NCI-H774 (cell line): ENCODE measurements at places on chromosomes 3 and 15.

- DNase-seq, result no peak
These were observed 100.6 kb downstream of the SLMAP start for GRCh38 chr3:57856675-57857074.

DNA sequence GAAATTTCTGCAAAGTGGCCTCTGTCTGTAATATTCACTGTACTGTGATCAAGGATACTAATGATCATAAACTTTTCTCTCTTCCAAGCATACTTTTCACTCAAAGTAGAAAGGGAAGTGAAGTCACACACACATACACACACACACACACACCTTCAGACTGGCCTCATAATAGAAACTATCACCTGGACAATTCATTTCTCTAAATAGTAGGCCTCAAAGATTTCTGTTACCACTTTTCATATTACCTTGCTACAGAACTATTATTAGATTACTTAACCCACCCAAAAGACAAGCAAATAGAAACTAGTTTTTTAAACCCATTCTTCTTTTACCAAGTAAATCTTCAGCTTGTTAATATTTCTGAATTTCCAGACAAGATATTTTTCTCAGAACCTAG lies 12.2 kb downstream of the CPB1 start:
- DNase-seq, result no peak

DNA sequence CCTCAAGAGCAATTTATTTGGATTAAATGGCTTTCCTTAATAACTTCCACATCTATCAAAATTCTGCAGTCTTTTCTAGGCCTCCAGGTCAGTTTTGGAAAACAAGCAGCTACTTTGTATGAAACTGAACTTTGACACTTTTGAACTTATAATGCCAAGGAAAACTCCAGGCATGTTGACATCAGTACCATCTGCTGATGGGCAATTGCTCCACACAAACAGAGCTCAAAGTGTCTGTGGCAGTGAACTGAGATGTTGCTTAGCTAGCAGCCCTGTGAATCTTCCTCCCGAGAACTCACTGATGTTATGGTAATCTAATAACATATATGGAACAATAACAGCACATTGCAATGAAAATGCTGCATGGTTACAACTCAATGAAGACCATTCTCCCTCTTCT lies 250.2 kb downstream of the THRB start:
- no peak for DNase-seq

GRCh38 chr3:162729686-162730085 lies 1233.1 kb downstream of the OTOL1 start:
- no peak for DNase-seq

DNA sequence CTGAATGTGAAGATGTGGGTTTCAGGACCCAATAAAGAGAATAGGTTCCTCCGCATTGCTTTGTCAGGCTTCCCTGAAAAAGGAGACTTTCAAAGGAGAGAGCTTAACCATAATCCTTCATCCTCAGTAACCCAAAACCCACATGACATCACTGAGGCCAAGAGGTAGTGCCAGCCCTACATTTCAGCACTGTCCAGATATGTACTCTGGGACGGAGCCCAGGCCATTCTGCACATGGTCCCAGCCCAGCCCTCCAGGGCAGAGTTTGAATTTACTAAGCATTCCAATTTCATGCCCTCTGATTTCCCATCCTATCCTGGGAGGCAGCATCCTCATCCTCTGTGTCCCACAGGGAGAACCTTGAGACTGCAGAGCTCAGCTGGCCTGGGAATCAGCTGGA lies 210.5 kb downstream of the GABRB3 start:
- no peak for DNase-seq

- no peak for DNase-seq
These were observed 113.0 kb downstream of the NLGN1 start for GRCh38 chr3:173510565-173510964.

- no peak for DNase-seq
These were observed 7.3 kb downstream of the FBLN2 start for GRCh38 chr3:13556207-13556606.

- DNase-seq, result no peak
These were observed 34.0 kb downstream of the ARIH2 start for GRCh38 chr3:48952510-48953118.

GRCh38 chr15:76342058-76342381 lies 5.4 kb downstream of the ISL2 start:
- no peak for DNase-seq

GRCh38 chr15:80484333-80484864 lies 80.2 kb downstream of the ARNT2 start:
- DNase-seq, result no peak

DNA sequence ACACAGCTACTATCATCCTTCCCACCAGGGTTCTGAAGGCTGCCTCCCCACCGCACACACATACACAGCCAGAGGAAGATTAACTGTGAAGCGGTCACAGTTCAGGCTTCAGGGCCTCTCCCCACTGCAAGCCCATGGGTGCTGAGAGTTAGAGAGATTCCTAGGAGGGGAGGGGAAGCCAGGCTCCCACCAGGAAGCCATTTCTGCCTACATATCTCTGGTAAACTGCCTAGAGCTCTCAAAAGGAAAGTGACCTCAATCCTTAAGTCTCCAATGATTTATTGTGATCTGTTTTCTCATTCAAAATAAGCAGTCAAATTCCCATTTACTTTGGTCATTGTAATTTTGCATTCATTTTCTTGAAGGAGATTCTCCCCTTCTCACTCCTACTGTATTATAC lies 141.0 kb upstream of the BNIP2 start:
- DNase-seq, result no peak

GRCh38 chr3:125395091-125395490 lies 20.0 kb upstream of the ZNF148 start:
- no peak for DNase-seq

- peak; percentile 62 for DNase-seq
These were observed 85.6 kb downstream of the CPN2 start for GRCh38 chr3:194265505-194265892.

GRCh38 chr15:81384891-81385720 lies 11.1 kb upstream of the TMC3 start:
- DNase-seq, result no peak

GRCh38 chr3:177513815-177514610 lies 316.7 kb upstream of the TBL1XR1 start:
- DNase-seq, result no peak

DNA sequence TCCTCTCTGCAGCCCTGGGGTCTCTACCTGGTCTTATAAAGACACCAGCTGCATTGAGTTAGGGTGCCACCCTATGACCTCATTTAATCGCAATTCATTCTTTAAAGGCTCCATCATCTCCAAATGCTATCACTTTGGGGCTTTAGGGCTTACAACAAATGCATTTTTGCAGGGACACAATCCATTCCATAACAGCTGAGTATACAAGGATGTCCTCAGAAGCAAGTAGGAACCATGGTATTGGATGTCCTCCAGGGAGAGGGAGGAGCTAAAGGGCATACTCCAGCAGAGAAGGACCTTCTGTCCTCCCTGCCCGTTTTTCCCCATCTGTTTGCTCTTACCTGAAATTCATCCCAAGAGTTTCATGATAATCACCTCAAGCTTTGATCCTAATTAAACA lies 30.3 kb downstream of the UMPS start:
- DNase-seq, result no peak

- DNase-seq, result no peak
These were observed 120.0 kb downstream of the PLD1 start for GRCh38 chr3:171690281-171690680.

- no peak for DNase-seq
These were observed 53.1 kb downstream of the GRIP2 start for GRCh38 chr3:14487086-14487485.

GRCh38 chr3:173006006-173006405 lies 135.0 kb downstream of the SPATA16 start:
- no peak for DNase-seq

DNA sequence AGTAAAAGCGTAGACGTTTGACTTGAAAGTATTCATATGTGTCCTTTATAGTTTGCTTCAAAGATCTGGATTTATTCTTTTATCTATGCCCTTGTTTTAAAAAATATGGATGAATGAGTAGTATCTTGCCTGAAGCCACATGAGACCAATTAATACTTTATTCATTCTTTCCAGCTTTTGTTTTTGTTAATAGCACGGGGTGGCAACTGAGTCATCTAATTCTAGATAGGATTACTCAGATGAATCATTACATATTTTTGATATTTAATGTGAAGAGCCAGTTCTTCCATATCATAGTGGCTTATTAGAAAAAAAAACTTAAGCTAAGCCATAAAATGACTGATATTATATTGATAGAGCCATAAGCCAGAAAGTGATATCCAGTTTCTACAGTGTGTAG lies 121.9 kb downstream of the BBX start:
- DNase-seq, result no peak

- no peak for DNase-seq
These were observed 33.9 kb upstream of the HHATL start for GRCh38 chr3:42736531-42736930.

- DNase-seq, result no peak
These were observed 188.0 kb upstream of the IL12A start for GRCh38 chr3:159800434-159801155.

DNA sequence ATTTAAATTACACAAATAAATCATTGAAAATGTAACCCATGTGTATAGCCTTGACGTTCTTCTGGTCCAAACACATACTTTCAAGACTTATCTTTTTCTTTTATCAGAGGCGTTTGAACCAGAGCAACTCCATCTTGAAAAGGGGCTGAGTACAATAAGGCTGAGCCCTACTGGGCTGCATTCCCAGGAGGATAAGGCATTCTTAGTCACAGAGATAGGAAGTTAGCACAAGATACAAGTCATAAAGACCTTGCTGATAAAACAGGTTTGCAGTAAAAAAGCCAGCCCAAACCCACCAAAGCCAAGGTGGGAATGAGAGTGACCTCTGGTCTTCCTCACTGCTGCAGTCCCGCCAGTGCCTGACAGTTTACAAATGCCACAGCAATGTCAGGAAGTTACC lies 101.0 kb upstream of the IGSF10 start:
- DNase-seq, result no peak

GRCh38 chr3:154943981-154944380 lies 136.1 kb upstream of the MME start:
- DNase-seq, result no peak

DNA sequence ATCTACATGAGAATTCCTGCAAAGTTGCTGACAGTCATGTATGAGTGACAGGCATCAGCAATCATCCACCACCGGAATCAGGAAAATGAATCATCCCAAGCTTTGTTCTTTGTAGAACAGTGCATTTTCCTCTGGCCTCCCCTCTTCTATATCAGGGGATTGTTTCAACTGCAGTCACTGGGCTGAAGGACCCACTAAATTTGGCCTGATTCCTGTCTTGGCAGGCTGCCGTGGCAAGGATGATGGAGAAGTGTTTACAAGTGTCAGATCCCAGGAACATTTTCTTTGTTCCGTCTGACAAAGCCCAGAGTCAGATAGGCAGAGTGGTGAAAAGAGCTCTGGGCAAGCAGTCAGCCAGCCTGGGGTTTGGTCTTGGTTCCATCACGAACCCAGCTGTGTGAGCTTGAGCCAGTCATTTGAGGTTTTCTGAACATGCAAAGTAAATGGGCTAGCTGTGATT lies 175.1 kb upstream of the TSC22D2 start:
- DNase-seq, result peak; percentile 60

DNA sequence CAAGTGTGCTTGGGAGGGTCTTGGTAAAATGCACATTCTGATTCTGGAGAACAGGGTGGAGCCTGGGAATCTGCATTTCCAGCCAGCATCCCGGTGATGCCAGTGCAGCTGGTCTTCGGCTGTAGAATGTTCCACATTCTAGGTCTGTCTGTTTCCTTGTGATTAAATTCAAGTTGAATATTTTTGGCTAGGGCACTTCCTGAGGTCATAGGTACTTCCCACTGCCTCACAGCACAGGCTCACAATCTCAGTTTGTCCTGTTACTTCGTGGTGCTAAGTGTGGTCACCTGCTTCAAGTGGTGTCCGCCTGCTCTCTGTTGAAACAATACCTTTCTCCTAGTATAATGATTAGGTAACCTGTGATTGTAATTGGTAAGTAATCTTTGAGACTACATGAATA lies 40.1 kb downstream of the FLNB start:
- no peak for DNase-seq

DNA sequence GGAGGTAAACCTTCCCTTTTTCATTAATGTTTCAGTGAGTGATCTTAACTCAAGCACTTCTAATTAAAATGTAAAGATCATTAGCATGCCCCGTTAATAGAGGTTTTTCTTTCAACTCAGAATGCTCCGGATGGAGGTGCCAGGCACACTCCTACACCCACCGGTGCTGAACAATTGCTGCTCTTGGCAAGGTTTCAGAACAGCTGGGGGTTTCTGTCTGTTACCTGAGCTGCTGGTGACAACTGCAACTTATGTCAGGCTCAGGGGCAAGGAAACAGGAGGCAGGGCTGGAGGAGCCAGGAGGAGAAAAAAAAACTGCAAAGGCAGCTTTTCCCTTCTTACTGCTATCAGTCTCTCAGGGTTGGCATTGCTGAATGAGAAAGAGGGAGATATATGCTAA lies 250.1 kb downstream of the DIPK2A start:
- DNase-seq, result peak; percentile 39

DNA sequence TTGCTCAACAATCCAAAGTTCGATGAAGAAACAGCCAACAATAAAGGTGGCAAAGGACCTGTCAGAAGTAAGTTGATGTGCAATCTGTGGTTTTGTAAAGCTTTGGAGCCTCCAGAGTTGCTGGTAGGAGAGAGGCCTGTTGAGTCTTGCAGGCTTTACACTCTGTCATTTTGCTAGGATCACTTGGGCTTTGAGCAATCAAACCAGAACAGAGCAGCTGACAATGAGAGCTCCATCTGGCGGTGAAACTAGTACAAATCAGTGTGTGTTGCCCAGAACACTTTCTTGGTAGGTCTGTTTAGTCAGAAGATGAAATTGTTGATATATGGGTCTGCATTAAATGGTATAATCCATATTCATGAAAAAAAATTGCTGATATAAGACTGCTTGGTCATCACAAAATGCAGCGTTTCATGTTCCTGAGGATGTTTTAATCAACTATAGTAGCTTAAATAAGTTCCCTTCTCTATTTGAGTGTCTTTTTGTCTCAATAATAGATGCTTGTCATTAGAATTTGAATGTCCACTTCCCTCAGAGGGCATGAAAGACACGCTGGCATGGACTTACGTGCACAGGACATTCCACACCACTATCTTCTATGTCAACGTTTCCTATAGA lies 25.7 kb downstream of the TMOD2 start:
- DNase-seq, result peak; percentile 53

- no peak for DNase-seq
These were observed 57.6 kb upstream of the ATP11B start for GRCh38 chr3:182735672-182736071.

GRCh38 chr15:48592933-48593332 lies 52.6 kb downstream of the FBN1 start:
- DNase-seq, result no peak

DNA sequence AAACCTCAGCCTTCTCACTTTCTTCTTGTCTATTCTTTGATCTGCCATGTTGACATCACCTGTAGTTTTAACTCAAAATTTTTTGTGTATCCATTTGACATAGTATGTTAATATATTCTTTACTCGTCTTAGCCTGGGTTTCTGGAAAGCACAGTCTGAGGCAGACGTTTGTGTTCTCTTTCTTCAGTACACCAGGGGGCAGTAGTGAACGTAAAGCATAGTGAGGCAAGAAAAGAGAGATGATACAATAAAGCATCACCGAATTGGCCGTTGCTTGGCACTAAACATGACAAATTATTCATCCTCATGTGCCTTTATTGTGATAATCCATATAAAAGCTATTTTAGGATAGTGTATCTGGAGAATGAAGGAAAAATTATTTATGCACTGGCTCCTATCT lies 141.0 kb upstream of the MYRIP start:
- peak; percentile 9 for DNase-seq

- DNase-seq, result no peak
These were observed 231.3 kb upstream of the SLCO3A1 start for GRCh38 chr15:91622235-91622634.

- DNase-seq, result no peak
These were observed 342.1 kb upstream of the SOX2 start for GRCh38 chr3:181369637-181370036.
